Activated CD8-positive, alpha-beta memory T cell treated with anti-CD3 and anti-CD28 coated beads, Interleukin-2, amount 10 ng/mL, durations not matched to agents 7 days and 5 days (primary cell): ENCODE measurements at places on chromosomes 12 and 14.

DNA sequence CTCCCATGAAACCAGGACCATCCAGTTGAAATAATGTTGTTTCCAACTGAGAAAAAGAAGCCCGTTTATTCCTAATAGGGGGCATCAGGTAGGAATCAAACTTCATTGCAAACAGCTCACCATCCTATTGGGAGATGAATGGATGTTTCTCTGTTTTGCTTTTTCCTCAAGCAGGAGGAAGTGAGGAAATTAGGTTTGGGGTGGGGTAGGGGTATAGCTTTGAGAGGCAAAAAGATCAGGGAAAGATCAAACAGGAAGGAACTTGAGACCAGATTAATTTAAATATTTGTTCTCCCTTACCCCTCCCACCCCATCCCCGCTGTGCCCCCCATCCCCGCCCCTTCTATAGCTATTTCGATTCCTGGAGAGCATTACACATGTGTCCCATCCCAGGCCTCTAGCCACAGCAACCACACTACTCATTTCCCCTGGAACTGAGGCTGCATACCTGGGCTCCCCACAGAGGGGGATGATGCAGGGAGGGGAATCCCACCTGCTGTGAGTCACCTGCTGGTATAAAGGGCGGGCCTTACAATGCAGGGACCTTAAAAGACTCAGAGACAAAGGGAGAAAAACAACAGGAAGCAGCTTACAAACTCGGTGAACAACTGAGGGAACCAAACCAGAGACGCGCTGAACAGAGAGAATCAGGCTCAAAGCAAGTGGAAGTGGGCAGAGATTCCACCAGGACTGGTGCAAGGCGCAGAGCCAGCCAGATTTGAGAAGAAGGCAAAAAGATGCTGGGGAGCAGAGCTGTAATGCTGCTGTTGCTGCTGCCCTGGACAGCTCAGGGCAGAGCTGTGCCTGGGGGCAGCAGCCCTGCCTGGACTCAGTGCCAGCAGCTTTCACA lies at the start of gene IL23A:
Gene IL23A, plus strand, starts transcription at position 577 of the 850 bp plus-strand sequence. Its CDS starts 161 bp downstream, at position 738.
- peak; percentile 87 for DNase-seq

DNA sequence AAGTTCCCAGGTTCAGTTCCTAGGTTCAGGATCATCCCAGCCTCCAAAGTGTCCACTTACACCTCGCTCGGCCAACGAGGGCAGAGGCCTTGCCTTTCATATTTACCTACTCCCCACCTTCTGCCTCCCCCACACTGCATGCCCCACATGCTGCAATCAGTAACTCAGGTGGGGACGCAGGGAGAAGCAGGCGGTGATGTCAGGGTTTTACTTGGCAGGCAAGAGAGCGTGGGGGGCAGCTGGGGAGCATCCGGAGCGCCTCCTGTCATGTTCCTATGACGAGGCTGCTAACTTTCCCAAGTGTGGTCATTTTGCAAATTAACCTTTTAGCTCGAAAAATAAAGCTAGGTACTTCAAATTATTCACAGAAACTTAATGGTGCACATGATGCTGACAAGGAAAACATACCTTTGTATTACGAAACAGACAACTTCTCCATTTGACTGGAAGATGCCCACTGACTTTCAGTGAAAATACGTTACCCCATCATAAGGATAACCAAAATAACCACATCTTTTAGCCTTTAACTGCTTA lies 53.8 kb downstream of the SETD3 start:
- DNase-seq: no peak

- no peak for DNase-seq
These were observed 367.6 kb downstream of the C12orf75 start for GRCh38 chr12:105698075-105698474.

GRCh38 chr12:68067762-68068376 lies 78.6 kb downstream of the IFNG-AS1 start:
- no peak for DNase-seq

DNA sequence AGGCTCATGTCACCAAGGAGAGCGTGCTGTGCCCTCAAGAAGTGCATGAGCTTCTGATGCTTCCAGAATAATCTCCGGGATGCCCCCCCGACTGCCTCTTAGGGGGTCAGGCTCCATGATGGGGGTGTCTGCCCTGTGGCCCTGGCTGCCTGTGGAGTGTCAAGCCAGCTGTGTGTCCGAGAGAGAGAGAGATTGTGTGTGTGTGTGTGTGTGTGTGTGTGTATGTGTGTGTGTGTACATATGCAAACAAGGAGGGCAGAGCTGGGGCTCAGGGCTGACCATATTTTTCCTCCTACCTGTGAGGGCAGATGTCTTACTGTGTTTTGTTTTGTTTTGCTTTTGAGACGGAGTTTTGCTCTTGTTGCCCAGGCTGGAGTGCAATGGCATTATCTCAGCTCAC lies 5.6 kb upstream of the ALDH2 start:
- no peak for DNase-seq

GRCh38 chr12:51797301-51797700 lies 51.2 kb downstream of the FIGNL2 start:
- no peak for DNase-seq

DNA sequence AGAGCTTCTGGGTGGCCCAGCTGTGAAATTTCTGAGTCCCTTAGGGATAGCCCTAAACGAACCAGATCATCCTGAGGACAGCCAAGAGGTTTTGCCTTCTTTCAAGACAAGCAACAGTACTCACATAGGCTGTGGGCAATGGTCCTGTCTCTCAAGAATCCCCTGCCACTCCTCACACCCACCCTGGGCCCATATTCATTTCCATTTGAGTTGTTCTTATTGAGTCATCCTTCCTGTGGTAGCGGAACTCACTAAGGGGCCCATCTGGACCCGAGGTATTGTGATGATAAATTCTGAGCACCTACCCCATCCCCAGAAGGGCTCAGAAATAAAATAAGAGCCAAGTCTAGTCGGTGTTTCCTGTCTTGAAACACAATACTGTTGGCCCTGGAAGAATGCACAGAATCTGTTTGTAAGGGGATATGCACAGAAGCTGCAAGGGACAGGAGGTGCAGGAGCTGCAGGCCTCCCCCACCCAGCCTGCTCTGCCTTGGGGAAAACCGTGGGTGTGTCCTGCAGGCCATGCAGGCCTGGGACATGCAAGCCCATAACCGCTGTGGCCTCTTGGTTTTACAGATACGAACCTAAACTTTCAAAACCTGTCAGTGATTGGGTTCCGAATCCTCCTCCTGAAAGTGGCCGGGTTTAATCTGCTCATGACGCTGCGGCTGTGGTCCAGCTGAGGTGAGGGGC lies 38.9 kb downstream of the DAD1 start:
- peak; percentile 90 for DNase-seq
